Ammon's horn (tissue), 1 donor: ENCODE measurements at places on chromosomes 1 and 21.
A peak's percentile ranks its signal among the peaks of the same experiment; 100 is the strongest.

DNA sequence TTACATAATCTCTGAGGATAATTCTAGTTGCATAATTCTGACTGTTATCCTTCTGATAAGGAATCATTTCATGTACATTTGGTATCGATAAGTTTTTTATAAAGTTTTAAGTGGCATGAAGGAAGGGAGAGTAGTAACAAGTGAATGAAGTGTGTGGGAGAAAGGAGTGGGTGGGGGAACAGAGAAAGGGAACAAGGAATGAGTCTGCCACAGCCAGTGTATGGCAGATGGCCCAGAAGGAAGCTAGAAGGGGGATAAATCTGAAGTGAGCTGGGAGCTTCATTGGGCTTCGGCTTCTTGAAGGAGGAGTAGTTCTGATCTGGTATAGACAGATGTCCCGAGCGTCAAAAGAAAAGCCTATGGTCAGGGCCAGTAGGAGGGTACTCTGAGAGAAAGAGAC is 18.6 kb downstream of the ZBTB40 start:
- DNase-seq = peak; percentile 40

- no peak for DNase-seq
Measured at GRCh38 chr1:180096584-180097325, 57.9 kb upstream of the QSOX1 start.

- DNase-seq = no peak
Measured at GRCh38 chr1:64337475-64337874, 132.5 kb upstream of the CACHD1 start.

DNA sequence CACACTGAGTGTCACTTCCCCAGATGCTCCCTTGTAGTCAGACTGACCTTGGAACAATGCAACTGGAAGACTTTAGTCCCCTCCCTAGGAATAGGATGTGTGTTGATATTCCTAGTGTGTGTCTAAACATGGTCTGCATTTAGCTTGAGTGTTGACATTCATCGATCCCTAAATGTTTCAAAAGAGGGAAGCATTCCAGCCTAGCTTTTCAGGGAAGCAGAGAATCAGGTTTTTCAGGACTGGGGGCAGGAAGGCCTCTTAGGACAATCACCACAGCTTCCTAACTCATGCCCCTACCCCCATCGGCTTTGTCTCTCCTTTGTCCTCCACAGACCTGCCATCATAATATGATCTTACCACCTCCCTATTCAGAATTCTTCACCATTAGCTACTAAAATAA is 43.4 kb downstream of the NMNAT2 start:
- DNase-seq = no peak

DNA sequence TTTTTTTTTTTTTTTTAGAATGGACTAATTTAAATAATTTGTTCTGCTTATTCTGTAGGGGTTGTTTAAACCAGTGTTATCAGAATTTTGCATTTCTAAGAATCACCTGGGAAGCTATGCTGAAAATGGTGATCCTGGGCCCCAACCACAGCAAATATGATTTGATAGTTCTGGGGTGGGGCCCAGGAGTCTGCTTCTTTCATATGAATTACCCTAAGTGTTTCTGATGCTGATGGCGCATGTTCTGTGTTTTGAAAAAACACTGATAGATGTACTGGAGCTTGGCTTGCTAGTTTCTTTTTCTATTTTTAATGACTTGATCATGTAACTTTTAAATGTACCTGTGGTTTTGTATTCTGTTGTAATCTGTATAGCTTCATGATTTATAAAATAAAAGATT is 89.3 kb downstream of the CDC14A start:
- DNase-seq = no peak

DNA sequence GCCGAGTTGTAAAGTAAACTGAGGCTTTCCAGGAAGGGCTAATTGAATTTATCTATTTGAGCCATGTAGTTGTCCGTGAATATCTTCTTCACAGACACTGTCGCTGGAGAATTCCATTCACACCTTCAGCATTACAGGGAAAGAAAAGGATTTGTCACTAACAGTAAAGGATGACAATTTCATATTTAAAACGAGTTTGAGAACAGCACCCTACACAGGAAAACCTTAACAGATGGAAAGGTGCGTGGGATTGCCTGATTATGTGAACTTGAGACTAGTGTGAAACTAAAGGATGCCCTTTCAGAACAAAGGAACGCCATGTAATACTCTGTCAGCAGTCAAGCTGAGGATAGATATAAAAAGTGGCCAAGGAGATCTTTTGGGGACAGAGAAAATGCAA is 492.5 kb upstream of the ADGRL2 start:
- no peak for DNase-seq

DNA sequence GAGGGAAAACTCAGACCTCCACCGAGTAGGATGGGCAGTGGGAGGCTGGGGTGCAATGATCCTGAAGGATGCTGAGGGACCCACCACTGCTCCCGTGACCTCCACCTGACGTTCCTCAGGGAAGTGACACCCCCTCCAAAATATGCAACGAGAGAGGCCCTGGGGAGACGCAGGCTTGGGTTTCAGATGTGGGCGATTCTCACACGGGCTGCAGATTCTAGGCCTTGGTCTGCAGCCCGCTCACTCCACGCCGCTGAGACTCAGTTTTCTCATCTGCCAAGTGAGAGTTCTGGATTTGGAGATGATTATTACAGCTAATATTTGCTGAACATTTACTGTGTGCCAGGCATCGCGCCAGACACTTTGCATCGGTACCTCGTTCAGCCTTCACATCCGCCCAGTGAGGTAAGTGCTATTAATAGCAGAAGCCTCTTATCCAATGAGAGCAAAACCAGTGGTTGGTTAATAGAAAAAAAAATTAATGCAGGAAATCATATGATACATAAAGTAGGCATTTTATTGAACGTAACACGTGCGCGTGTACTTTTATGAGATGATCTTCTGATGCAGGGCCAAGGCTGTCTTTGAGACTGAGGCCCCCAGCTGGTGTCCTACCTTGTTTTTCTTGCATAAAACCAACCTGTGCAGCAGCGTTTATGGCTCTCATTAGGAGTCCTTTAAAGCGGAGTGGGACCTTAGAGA is 102.0 kb upstream of the RUNX3 start:
- no peak for DNase-seq

DNA sequence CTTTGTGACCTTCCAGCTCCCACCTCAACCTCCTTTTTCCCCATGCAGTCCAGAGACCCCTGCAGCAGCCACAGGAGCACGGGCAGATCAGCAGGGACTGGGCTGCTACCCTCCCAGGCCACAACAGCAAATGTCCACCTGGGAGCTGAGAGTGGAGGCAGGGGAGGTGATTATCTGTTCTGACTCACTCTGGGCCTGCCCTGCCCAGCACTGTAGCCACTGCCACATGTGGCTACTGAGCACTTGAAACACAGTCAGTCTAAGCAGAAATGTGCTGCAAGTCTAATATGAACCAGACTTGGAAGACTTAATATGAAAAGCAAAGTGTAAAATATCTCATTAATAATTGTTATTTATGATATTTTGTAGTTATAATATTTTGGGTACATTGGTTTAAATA is 148.9 kb upstream of the VANGL1 start:
- DNase-seq = no peak

- DNase-seq = no peak
Measured at GRCh38 chr1:147283011-147283410, 40.5 kb downstream of the CHD1L start.

DNA sequence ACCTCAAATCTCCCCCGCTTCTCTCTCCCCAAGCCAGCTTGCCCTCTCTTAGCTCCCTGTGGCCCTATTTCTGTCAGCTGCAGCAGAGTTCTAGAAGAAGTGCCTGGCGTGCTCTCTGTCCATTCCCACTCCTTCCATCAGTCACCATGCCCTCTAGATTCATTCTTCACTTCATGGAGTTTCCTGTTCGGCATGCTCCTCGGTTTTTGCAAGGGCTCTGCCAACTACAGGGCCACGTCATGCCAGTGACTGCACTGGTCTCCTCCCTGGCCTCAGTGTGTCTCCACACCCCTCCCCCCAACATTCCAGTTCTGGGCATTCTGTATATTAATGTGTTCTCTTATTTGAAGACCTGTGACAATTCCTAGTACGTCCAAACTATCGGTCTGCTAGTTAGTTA is 113.9 kb downstream of the SLC45A1 start:
- DNase-seq = no peak

DNA sequence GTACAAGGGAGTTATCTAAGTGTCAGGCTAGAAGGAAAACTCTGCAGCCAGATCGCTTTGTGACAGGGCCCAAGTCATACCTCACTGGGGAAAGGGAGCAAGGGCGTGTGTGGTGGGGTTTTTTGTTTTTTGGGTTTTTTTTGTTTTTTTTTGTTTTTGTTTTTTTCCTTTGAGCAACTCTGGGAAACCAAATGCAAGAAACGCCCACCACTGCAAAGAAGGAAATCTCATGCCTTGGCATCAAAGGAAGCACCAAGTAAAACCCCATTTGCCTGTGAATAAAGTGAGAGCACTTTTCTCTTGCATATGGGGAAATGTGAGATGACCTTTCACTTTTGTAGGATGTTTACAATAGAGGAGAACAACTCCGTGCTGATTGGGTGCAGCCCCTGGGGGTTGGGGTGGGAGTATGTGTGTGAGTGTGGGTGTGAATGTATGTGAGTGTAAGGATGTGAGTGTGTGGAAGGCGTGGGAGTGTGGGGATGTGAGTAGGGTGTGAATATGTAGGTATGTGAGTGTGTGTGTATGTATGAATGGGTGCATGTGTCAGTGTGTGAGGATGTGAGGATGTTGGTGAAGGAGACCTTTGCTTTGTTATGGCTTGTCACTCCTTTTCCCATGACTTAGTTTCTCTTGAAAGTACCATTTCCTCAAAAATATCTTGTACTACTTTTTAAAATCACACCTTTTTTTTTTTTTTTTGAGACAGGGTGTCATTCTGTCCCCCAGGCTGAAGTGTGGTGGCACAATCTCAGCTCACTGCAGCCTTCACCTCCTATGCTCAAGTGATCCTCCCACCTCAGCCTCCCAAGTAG is 34.6 kb downstream of the IL12RB2 start:
- no peak for DNase-seq
